ENCODE measurements at places on chromosomes 12 and 14. TPM values are rescaled to one million over a fixed set of nuclear protein-coding genes. Genes with fewer than 3 reads are reported as not detected.

GRCh38 chr14:93084866-93085857 is 30.6 kb downstream of the ITPK1 start:
- no peak for DNase-seq
- no peaks in the 10 kb centered on the region for H3K27me3 ChIP-seq
- H3K27ac ChIP-seq = no peak overlapping the region
- no peaks in the 10 kb centered on the region for H3K36me3 ChIP-seq
- peaks cover 15% of the 10 kb centered on the region for H3K4me1 ChIP-seq

The ERC1 gene
- total RNA-seq = 46.5 TPM

DNA sequence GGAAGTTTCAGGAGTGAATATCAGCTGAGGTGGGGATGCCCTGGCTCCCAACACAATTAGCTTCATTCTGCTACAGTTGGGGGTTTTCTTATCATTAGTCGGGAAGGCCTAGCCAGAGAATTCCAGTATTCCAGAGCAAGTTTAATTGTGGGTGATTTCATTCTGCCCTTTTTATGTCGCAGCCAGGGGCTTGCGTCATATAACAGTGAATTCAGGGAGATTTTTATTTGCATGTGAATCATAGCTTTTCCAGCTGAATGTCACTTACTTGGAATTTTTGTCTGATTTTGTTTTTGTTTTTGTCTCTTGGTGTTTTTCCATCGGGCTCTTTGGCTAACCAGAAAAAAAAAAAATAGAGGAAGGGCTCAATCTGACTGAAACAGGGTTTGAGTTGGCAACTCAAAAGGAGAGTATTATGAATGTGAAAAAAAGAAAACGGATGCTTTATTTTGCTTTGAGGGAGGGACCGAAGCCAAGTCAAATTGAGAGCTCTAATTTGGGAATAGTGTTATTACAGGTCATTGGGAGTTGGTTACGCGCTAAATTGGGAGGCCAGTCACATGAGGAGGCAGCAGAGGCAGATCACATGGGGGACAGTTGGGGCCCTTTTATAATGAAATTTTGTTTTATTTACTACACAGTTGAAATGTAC is 119.4 kb downstream of the SAMD4A start:
- no peaks in the 10 kb centered on the region for H3K36me3 ChIP-seq
- no peaks in the 10 kb centered on the region for H3K27me3 ChIP-seq
- no peak overlapping the region for H3K27ac ChIP-seq

The TCL1B gene
- not detected for total RNA-seq

- H3K27me3 ChIP-seq = no peaks in the 10 kb centered on the region
- DNase-seq = peak; percentile 48
- no peak overlapping the region for H3K4me3 ChIP-seq
- H3K27ac ChIP-seq = no peak overlapping the region
- peaks cover 9% of the 10 kb centered on the region for H3K36me3 ChIP-seq
Measured at GRCh38 chr12:26434299-26435068, 239.1 kb downstream of the SSPN start.

DNA sequence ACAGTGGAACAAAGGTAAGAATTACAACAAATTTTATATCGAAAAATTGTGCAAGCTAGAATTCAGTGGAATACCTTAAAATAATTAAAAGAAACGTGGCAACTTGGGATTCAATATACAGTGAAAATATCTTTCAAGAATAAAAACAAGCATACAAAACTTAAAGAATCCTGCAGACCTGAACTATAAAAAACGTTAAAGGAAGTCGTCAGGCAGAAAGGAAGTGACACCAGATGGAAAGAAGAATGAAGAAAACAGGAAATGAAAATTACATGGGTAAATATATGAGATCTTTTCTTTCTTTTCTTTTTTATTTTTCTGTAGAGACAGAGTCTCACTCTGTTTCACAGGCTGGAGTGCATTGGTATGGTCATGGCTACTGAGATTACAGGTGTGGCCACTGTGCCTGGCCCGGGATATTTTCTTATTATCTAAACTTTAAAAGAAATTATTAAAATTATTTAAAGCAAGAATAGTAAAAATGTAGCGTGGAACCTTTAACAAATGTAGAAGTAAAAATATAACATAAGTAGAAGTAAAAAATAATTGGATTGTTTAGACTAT is 4.7 kb downstream of the MGP start:
- H3K36me3 ChIP-seq = no peaks in the 10 kb centered on the region
- H3K27me3 ChIP-seq = no peaks in the 10 kb centered on the region
- no peak for DNase-seq
- peaks cover 16% of the 10 kb centered on the region for H3K4me1 ChIP-seq
- no peak overlapping the region for H3K27ac ChIP-seq

The NTF3 gene
- not detected for total RNA-seq

The NGB gene
- total RNA-seq = not detected

The KRT79 gene
- not detected for total RNA-seq

DNA sequence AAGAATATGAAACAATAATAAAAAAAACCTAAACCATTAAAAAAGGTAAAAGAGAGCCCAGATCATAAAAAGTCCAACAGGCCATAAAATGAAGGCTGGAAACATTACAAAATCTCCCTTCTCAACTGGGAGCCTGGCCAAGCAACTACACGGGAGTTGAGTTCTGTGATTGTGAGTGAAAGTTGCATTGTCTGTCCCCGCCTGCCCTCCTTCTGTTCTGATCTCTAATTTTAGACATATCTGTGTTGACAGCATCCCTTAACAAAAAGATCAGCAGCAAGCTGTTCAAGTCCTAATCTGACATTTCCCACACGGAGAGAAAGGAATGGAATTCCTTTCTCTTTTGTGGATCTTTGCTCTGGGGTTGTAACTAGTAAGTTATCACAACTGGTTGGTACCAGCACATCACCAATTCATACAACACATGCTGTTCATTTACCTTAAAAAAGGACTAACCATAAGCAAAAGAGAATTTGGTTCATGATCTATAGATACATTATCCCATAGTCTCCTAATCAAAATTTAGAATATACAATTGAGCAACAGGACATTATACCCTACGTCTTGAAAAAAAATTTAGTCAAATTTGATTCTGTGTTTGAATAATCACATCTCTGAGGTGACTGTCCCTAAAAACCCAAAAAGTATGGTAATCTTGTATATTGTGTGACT is 205.1 kb upstream of the GZMB start:
- no peak overlapping the region for H3K4me3 ChIP-seq
- no peak for DNase-seq
- H3K27me3 ChIP-seq = peaks cover 3% of the 10 kb centered on the region
- no peaks in the 10 kb centered on the region for H3K4me1 ChIP-seq
- no peak overlapping the region for H3K27ac ChIP-seq

- H3K27me3 ChIP-seq = no peaks in the 10 kb centered on the region
- H3K36me3 ChIP-seq = no peaks in the 10 kb centered on the region
- no peak overlapping the region for H3K27ac ChIP-seq
Measured at GRCh38 chr12:65607401-65607841, 216.9 kb upstream of the HMGA2 start.

DNA sequence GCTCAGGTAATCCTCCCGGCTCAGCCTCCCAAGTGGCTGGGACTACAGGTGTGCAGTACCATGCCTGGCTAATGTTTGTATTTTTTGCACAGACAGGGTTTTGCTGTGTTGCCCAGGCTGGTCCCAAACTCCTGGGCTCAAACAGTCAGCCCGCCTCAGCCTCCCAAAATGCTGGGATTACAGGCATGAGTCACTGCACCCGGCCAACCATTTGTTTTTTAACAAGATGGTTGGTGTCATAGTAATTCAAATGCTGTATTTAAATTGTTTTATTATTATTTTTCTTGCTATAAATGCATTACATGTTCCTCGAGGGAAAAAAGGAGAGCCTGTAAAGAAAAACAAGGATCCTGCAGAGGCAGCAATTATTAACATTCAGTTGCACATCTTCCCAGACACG is 83.9 kb downstream of the EP400 start:
- H3K36me3 ChIP-seq = peaks cover 94% of the 10 kb centered on the region
- no peaks in the 10 kb centered on the region for H3K4me1 ChIP-seq
- H3K27me3 ChIP-seq = no peaks in the 10 kb centered on the region
- H3K4me3 ChIP-seq = no peak overlapping the region

The INSM2 gene
- total RNA-seq = not detected

The TOMM20L gene
- total RNA-seq = not detected

The CELA1 gene
- not detected for total RNA-seq

- H3K27me3 ChIP-seq = peaks cover 47% of the 10 kb centered on the region
- DNase-seq = no peak
- no peaks in the 10 kb centered on the region for H3K36me3 ChIP-seq
- no peak overlapping the region for H3K27ac ChIP-seq
- no peaks in the 10 kb centered on the region for H3K4me1 ChIP-seq
Measured at GRCh38 chr14:21534576-21534975, 8.4 kb upstream of the SALL2 start.

DNA sequence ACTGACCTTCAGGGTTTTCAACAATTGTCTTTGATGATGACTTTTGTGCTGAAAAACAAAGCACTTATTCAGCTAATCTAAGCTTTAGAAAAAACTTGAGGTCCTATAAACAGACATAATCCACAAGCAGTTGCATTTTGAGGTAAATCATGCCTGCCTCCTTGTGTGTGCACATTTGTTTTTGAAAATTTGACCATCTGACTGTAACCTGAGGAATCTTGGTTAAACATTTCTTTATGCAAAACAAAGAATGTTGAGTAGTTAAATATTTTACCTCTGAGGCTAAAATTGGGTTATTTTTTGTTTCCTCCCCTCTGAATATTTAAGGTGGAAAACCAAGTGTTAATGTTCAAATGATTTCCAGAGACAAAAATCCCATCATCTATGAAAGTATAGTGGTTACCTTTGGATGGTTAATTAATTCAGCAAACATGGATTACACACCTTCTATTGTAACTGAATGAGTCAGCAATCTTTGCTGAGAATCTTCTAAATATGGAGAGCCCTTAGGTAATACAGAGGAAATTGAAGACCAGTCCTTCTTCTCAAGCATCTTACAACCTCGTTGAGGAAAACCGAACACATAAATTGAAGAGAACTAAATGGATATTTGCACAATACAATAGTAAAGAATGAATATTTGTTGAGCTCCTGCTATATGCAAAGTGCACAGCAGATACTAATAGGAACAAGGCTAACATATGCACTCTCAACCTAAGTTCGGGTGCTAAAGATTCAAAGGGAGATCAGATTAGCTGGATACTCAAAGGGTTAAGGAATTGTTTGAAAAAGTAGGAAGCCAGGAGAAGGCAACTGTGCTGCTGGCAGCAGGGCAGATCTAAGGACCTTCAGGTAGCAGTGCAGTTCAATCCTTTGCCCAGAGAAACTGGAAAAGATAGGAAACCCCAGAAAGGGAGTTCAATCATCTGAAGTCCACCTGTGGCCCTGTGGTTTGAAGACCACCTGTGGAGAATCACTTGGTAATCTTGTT is 115.2 kb downstream of the BMP4 start:
- no peak overlapping the region for H3K27ac ChIP-seq
- H3K4me3 ChIP-seq = no peak overlapping the region
- no peaks in the 10 kb centered on the region for H3K4me1 ChIP-seq
- H3K36me3 ChIP-seq = no peaks in the 10 kb centered on the region

The PRH2 gene
- total RNA-seq = not detected

DNA sequence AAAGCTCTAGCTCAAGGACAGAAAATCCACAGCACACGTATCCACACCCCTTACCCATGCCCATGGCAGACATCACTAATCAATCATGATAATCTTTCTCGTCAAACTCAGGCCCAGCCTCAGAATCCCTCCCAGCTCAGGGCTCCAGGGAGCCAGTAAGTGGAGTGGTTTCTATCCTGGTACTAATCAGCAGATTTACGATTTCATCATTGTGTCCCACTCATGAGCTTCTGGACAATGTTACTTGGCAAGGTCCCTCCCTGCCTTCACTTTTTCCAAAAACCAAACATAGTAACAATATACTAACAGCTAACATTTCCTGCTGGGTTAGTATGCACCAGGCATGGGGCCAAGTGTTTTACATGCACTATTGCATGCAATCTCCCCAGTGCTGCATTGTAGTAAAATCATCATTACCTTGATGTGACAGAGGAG is 45.8 kb upstream of the NCOR2 start:
- H3K36me3 ChIP-seq = no peaks in the 10 kb centered on the region
- DNase-seq = no peak
- H3K27me3 ChIP-seq = no peaks in the 10 kb centered on the region
- H3K4me1 ChIP-seq = peaks cover 25% of the 10 kb centered on the region
- H3K27ac ChIP-seq = no peak overlapping the region

The CLEC2A gene
- not detected for total RNA-seq

DNA sequence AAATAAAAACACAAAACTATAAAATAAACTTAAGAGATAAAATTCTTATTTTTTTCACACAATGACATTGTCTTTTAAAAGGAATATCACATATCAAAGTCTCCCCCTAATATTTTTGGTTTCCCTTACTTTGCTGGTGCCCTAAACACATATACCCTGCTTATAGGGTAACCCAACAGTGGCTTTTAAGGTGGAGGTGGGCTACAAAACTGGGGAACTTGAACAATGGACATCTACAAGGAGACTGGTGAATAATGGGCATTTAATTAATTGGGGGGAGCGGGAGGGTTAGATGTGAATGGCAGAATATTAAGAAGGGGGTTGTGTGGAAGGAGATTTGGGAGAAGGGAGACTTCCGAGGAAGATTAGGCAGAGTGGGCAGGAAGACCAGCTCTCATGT is 9.6 kb downstream of the B4GALNT1 start:
- no peaks in the 10 kb centered on the region for H3K36me3 ChIP-seq
- H3K4me3 ChIP-seq = no peak overlapping the region
- H3K27me3 ChIP-seq = peaks cover 51% of the 10 kb centered on the region
- peaks cover 36% of the 10 kb centered on the region for H3K4me1 ChIP-seq
- no peak for DNase-seq
- no peak overlapping the region for H3K27ac ChIP-seq

The SSPN gene
- not detected for total RNA-seq

DNA sequence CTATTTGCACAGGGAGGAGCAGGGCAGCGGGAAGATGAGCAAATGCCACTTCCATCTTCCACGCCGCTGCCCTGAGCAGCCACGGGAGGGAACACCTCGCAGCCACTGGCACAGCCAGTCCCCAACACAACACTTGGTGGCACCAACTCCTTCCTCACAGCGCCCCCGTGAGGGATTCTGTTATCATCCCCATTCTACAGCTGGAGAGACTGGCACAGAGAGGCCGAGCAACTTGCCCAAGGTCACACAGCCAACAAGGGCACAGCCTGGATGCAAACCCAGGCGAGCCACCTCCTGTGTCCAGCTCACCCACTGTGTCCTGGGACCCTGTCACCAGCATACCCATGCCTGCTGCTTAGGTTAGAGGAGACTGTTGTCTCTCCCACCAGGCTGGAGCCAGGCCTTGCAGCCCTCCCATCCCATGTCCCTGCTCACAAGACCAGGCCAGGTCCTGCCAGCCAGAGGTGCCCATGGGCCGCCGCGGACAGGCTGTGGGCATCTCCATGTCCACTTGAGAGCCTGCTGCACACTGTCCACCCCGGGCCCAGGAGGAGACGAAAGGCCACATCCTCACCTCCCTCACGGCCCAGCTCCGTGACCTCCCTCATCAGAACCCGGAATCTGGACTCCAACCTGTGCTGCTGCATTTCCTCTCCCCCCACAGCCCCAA is 57.0 kb downstream of the NCOR2 start:
- H3K36me3 ChIP-seq = no peaks in the 10 kb centered on the region
- H3K4me1 ChIP-seq = no peaks in the 10 kb centered on the region
- H3K27ac ChIP-seq = no peak overlapping the region
- peak; percentile 7 for DNase-seq
